ENCODE measurements at places on chromosomes 7 and 10.

DNA sequence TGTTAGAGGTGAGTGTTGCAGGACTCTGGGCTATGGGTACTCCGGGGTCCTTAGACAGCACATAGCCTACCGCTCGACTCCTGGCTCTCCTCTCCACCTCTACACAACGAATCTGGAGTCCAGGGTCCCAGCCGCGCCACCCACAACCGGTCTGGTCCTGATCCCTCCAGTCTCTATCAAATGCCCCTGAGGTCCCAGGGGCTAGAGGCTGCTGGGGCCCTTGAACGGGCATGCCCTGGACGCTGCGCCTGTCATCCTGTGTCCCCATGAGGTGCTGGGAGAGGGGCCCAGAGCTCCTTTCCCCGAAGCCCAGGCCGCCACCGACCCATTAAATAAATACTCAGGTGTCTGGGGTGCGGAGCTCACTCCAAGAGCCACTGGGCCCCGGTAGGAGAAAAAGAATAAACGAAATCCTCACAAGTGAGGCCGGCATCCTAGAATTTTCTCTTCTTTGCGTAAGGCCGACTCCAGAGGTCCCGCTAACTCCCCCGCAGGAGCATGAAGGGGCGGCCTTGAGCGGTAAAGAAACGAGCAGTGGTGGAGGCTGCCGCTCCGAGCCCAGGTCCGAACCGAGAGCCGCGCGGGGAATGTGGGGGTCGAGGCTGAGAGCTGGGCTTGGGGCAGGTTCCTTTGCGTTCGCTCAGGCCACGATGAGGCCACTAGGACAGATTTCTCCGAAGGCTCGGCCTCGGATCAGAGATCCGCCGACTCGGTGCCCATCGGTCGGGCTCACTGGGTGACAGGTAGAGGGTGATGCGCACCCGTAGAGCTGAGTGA, 166.7 kb downstream of the NRF1 start:
- no peak for DNase-seq

DNA sequence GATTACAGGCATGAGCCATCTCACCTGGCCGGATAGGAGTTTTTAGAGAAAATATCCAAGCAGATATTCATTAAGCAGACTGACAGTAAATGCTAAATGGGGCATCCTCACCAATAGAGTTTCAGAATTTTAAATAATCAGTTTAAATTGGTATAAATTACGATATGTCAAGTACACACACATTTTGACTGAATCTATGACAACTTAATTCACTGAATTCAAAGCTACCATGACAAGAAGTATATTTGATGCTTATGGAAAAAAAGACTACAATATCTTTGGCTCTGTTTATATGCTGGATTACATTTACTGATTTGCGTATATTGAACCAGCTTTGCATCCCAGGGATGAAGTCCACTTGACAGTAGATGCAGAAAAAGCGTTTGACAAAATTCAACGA, 774.7 kb downstream of the PCDH15 start:
- no peak for DNase-seq

GRCh38 chr7:98202367-98203195, 8.7 kb upstream of the BHLHA15 start:
- DNase-seq, result peak; percentile 36

GRCh38 chr7:3356173-3356572, 55.1 kb downstream of the SDK1 start:
- DNase-seq, result no peak

DNA sequence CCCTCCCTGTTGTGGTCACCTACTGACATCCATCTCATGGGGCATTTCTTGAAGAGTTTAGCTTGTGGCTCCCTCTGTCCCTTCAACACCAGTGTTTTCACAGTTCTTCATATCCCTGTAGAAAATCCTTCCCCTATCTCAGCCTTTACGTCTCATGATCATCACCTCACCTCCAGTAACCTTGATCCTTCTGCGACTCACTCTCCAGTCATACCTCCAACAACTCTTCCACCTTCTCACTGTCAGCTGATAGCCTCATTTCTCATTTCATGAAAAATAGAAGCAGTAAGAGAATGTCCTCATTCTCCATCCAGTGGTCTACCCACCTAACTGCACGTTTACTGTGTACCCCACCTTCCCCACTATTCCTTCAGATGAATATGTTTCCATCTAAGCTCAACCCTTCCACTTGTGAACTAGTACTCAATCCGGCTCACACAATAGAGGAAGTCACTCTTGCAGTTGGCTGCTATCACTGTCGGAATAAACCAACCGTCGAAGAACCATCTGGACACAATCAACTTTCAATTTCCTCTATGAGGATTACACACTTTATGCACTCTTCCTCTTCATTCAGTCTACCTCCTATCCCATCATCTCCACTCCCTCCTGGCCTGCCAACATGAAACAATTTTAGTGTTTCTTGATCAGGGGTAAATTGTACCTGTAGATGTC, 256.0 kb downstream of the AHR start:
- DNase-seq, result no peak

GRCh38 chr7:111173990-111174389, 83.1 kb downstream of the LRRN3 start:
- no peak for DNase-seq

GRCh38 chr7:36311539-36311938, 78.1 kb upstream of the ANLN start:
- no peak for DNase-seq

- no peak for DNase-seq
Measured at GRCh38 chr7:30880941-30881340, 30.7 kb upstream of the AQP1 start.

DNA sequence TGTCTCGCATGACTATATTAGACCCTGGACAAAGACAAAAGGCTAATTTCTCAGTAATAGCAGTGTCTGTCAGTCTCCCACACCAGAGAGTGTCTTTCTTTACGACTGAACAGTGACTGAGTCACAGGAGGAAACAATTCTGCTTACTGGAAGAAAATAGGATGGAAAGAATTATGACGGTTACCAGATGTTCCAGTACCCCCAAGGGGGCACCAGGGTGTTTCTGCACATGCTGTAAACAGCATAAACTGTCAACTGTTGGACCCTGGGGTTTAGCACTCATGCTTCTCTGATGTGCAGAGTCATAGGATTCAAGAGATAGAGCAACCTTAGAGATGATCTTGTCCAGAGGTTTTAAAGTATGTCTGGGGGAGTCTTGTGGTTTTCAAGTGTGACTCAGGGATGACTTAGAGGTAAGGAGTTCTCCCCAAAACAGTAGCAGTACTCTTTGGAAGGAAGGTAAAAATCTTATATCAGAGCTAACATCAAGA, 291.7 kb downstream of the THSD7A start:
- DNase-seq, result no peak

DNA sequence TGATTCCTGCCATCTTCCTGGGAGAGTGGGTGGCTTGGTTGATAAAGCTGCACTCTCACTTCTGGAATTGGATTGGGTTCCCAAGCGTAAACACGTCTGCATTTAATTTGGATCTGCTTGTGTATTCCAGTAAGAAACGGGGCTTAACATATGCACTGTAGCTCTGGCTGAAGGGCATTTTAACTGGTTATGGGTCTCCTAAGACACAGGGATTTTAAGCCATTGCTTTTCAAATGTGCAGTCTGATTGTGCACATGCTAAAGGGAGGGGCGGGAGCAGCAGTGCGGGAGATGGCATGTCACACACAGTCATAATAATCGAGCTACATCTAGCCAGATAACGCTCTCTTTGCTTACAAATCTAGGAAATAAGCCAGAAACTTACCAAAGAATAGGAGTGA, 247.3 kb upstream of the LYZL1 start:
- no peak for DNase-seq

DNA sequence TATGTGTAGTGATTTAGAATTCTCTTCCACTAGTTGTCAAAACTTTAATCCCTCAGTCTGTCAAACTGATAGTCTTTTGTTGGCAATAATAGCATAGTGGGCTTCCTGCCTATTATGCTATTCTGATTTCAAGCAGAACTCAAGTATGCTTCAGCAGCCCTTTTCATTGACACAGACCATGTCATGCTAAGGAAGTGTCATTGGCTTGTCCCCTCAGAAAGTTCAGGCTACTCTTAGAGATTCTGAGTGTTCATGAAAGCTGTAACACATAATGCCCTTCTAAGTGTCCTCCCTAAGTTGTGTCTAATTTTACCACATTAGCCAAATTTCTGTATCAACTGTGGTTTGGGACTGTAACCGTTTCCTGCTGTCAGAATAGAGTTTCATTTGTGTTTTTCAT, 198.7 kb downstream of the THSD7A start:
- no peak for DNase-seq

DNA sequence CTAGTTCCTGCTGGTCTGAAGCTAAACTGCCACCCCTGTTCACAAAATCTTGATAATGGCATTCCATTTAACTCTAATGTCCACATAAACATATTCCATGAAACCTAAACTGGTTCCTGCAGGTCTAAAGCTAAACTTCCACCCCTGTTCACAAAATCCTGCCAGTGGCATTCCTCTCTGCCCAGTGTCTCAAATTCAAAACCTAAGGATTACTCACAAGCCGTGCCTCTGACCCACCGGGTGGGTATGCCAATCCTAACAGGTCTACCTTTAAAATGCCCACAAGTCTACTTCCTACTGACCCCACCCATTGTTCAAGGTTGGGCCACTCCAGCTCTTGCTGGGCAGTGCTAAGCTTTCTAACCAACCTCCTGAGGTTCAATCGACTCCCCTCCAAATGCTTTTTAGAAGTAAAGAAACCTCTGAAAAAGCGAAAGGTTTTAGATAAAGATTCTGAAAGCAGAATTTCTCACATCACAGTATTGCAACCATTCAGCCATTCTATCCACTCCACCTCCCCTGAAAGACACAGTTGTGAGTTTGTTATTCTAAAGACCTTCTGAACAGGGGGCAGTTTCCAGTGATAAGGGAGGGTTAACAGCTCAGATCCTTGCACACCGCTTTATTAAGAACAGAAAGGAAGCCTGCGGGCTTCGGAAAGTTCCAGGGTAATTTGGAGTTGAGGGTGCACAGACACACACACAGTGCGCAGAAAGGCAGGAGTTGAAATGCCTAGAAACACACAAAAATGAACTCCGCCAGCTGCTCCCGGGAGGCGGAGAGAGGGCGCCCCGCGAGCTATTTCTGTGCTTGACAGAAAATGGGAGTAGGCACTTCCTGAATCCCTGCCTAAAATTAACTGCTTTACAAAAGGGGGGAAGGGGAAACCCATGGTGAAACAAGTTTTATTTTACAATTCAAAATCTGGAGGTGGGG, 87.7 kb downstream of the TNS3 start:
- DNase-seq, result no peak

GRCh38 chr7:22607180-22607579, 107.2 kb upstream of the STEAP1B start:
- no peak for DNase-seq

GRCh38 chr7:23246555-23246954, at the start of gene GPNMB:
Gene GPNMB (plus strand): TSS chr7:23246775. CDS start chr7:23246858, 83 bp downstream.
- DNase-seq, result no peak

DNA sequence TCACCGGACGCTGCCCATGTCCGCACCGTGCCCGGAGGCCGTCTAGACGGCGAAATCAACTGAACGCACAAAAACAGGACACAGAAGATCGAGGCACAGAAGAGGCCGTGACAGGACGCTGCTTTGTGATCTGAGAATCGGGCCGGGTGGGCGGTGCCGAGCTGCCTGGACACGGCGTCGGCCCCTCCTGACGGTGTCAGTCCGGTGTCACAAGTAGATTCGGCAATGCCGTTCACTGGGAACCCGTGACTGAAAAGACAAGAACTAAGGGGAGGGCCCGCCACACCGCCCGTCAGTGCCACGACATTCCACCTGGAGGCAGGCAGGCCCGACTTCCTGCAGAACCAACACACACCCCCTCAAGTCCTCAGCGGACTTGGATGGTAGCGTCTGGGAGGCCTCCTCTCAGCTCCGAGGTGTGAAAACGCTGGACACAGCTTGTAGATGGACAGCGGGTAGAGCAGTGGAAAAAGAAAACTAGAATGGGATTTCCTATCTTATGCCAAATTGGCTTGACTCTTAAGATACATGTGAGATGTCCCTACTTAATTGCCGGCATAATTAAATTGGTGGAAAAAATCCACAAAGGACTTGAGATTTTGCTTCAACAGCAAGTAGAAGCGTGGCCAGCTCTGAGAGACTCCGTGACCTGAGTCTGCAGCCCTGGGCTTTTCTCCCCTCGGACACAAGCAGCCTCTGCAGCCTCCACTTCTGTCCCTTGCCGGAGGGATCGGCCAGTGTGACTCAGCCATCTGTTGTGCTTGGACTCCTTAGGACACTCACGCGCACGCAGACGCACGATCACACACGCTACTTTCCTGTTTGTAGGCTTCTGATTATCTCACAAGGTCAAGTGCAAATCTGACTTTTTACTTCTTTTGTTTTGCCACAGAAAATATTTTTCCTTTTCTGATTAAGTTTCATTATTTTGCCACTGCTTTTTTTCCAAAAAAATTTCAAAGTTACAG, 269.0 kb downstream of the DIP2C start:
- DNase-seq, result no peak

DNA sequence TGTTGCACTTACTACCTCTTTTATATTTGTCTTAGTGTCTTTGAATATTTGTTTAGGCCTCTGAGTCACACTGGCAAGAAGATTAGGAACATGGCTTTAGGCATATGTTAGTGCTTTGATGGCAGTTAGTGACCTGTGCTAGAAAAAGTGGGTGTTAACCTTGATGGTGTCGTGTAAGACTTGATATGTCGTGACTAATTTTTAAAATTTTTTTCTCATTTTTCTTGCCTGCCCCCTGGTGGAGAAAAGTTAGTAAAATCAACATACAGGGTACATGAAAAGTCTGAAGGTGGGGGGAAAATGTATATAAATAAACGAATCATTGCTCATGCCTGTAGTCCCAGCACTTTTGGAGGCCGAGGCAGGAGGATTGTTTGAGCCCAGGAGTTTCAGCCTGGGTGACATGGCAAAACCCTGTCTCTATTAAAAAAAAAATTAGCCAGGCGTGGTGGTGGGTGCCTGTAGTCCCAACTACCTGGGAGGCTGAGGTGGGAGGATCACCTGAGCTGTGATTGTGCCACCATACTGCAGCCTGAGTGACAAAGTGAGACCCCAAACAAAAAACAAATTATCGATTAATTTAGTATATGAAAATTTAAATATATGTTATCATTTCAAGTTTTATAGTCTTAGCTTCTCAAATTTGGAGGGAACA, 44.6 kb downstream of the TAX1BP1 start:
- DNase-seq, result no peak

DNA sequence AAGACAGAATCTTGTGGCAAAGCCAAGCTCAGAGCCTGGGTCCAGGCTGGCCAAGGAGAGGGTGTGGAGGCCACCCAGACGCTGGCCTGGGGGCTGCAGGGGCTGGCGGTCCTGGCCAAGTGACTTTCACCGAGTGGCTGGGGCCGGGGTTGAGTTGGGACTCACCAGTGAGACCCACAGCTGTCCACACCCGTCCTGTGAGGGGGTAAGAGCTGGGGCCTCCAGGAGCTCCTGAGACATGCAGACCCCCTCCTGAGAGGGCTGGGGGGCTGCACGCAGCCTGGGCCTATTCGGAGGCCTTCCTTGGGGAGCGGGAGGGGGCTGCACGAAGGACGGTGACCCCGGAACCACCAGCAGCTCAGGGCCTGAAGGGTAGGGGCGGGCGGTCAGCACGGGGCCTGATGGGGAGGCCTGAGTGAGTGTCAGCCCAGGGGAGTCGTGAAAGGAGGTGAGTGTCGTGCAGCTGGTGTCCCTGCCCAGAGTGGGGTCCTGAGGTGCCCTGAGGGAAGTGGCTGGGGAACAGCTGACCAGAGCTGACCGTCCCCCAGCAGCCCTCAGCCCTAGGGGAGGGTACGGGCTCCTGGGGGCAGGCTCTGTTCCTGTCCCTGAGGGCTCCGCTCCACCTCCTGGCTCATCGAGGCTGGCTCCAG, 100.9 kb downstream of the FOXL3 start:
- DNase-seq, result no peak

- no peak for DNase-seq
Measured at GRCh38 chr10:22473459-22473858, 128.2 kb downstream of the SPAG6 start.
